ENCODE measurements at places on chromosomes 7 and 10. TPM values are rescaled to one million over a fixed set of nuclear protein-coding genes. Genes with fewer than 3 reads are reported as not detected.

ZNF727 gene
- total RNA-seq: not detected

STEAP1 gene
- total RNA-seq: 20.7 TPM

MYOZ1 gene
- total RNA-seq: 0.21 TPM

- no peak for DNase-seq
Measured at GRCh38 chr10:1629326-1630198, 107.8 kb downstream of the ADARB2 start.

DNA sequence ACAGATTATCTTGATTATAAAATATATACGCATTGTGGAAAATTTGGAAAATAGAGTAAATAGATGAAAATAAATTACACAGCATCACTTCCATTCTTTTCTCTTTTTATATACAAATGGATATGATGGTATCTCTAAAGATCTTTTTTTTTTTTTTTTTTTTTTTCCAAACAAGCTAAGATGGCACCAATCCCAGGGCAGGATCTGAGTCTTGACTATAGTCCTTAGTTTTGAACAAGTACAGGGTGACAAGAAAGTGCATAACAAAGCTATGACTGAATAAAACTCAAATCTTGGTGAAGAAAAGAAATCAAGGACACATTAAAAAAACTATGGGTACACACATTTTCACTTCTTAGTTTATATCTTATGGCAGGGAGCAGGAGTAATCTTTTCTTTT lies 42.6 kb upstream of the FAM133B start:
- DNase-seq: no peak

DNA sequence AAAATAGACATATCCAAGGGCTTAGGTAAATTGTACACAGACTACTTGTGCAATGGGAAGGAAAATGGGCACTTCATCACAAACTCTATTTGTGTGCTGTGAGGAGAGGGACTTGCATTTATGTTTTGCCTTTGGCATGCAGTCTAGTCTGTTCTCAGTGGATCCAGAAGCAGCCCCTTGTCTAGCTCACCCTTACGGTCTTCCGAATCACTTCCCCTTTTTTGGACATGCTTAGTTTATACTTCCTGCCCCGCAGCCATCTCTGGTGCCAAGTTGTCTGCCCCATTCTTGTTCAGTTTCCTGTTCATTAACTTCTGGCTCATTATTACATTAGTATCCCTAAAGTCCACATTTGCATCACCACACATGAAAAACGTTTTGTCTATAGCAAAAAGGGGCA lies 161.6 kb downstream of the NRCAM start:
- no peak for DNase-seq

- DNase-seq: no peak
Measured at GRCh38 chr10:117718986-117719920, 176.7 kb downstream of the EMX2 start.

Data from SK-MEL-5 (cell line).